ENCODE measurements at places on chromosomes 13 and 19.

DNA sequence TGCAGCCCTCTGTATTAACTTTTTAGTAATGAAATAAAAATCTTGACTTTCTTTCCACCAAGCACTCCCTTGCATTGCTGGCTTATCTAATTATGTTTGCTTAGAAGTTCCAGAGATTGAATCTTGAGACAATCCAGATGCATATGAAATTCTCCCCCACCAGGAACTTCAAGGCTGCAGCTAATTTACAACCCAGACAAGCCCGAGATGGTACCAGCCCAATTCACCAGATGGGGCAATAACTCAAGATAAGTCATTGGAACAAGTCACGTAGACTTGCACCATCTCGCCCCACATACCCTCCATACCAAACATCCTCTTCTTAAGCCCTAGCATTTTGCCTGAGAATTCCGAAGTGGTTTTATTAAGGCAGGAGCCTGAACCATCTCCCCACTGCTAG, 29.0 kb downstream of the UTP14C start:
- DNase-seq: no peak

GRCh38 chr13:20264271-20265018, 32.3 kb upstream of the GJB6 start:
- DNase-seq: no peak

- DNase-seq: no peak
These were observed 305.6 kb downstream of the COG6 start for GRCh38 chr13:39961036-39961435.

- no peak for DNase-seq
These were observed 29.6 kb upstream of the RCBTB2 start for GRCh38 chr13:48562296-48563066.

DNA sequence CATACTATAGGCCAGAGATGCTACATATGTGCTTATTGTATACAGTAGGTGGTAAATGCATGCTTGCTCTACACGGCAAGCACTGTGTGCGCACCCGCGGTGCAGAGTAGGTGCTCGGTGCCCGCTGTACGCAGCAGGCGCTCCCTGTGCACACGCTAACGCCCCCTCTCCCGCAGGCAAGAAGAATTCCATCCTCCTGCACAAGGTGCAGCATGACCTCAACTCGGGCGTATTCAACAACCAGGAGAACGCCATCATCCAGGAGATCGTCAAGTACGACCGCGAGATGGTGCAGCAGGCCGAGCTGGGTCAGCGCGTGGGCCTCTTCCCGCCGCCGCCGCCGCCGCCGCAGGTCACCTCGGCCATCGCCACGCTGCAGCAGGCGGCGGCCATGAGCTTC, 17.7 kb downstream of the POLRMT start:
- DNase-seq: no peak

- DNase-seq: no peak
These were observed 198.4 kb downstream of the DLEU7 start for GRCh38 chr13:50645092-50645491.

Measured in NCI-H1105 treated with DMSO at 0.1 percent for 48 hours (cell line).